ENCODE measurements at places on chromosomes 2 and 18.

DNA sequence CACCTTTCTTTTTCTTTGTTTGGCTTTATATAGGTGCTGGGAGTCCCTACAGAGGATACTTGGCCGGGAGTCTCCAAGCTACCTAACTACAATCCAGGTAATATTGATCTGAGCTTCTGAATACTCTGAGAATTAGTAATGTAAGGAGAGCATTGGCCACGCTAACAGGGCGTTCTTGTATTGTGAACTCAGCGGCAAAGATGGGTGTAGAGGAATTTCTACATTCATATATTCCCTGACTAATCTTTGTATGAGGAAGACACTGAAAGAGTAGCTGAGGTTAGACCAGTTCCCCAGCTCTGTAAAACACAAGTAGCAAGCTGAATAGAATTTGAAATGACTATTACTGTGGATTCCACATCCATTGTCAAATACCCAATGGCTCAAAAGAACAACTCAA is 48.5 kb downstream of the CDK15 start:
- DNase-seq, result no peak

DNA sequence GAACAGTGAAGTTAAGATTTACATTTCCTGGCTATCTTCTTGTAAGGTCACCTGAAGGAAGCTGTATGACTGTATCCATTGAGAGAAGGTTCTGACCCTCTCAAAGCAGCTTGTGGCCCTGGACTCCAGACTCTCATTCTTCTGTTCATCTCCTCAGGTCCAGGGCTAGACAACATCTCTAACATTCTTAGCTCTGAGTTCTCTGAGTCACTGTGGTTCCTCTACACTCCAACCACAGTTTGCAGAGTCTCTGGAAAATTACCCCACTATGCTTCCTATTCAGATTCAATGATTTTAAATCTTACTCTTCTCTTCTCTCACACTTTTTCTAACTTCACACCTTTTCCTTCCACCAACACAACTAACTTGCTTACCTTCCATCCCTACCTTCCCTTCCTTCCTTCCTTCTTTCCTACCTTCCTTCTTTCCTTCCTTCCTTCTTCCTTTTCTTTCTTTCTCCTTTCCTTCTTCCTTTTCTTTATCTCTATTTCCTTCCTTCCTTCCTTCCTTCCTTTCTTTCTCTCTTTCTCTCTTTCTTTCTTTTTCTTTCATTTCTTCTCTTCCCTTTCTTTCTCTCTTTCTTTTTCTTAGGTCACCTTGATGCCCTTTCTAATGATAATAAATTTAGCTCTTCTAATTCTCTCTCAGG is 824.3 kb upstream of the ZEB2 start:
- no peak for DNase-seq

DNA sequence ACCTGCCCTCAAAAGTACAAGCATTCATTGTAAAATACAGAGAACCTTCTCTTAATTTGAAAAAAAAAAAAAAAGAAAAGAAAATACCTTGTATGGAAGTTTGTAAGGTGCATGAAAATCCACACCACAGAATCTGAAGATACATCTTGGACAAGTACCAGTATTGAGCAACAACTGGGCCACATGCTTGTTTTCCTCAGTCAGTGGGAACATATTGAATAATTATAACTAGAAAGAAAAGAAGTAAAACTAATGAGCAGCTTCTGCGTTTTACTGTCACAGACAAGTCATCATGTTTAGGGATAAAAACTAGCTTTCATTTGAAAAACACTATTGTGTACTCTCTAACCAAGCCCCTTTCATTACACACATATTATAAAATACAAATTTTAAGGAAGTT is 5.8 kb upstream of the PEX13 start:
- DNase-seq, result no peak

GRCh38 chr2:229884775-229885699 is 36.8 kb downstream of the TRIP12 start:
- DNase-seq, result no peak

- no peak for DNase-seq
Observed at GRCh38 chr2:76448956-76449355, 738.2 kb upstream of the GCFC2 start.

DNA sequence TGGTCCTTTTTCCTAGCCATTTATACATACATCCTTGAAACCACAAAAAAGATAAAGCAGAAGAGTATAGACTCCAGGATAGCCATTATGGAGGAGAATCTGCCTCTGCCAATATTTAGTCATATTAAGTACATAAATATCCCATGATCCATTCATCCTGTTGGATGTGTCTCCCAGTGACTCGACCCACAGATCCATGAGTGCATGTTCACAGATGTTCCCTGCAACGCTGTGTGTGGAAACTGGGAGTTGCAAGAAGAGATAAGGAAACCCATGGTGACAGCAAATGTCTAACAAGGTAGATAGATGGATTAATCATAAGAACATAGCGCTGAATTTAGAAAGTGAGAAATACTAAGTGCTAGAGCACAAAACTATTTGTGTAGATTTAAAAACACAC is 34.5 kb downstream of the STK39 start:
- no peak for DNase-seq

- no peak for DNase-seq
Observed at GRCh38 chr2:58645017-58645416, 403.9 kb upstream of the FANCL start.

DNA sequence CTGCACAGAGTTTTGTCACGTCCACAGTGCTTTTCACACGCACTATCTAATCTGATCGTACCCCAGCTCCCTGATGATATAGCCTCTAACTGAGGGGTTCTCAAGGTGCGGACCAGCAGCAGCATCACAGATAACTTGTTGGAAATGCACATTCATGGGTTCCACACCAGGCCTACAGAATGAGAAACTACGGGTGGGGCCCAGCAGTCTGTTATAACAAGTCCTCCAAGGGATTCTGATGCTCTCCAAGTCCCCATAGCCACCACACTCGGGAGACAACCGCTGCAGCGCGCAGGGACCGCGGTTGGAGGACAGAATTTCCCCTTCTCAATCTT is 745 bp upstream of the BZW1 start:
- DNase-seq, result no peak

- DNase-seq, result no peak
Observed at GRCh38 chr18:49151482-49151881, 200.7 kb upstream of the SMAD7 start.

- DNase-seq, result peak; percentile 56
Observed at GRCh38 chr2:37156857-37157714, at the start of gene EIF2AK2. EIF2AK2 (minus strand) TSS chr2:37156980; CDS start chr2:37147806, 9,174 bp downstream.

- DNase-seq, result no peak
Observed at GRCh38 chr2:56292951-56293350, 109.2 kb downstream of the CCDC85A start.

DNA sequence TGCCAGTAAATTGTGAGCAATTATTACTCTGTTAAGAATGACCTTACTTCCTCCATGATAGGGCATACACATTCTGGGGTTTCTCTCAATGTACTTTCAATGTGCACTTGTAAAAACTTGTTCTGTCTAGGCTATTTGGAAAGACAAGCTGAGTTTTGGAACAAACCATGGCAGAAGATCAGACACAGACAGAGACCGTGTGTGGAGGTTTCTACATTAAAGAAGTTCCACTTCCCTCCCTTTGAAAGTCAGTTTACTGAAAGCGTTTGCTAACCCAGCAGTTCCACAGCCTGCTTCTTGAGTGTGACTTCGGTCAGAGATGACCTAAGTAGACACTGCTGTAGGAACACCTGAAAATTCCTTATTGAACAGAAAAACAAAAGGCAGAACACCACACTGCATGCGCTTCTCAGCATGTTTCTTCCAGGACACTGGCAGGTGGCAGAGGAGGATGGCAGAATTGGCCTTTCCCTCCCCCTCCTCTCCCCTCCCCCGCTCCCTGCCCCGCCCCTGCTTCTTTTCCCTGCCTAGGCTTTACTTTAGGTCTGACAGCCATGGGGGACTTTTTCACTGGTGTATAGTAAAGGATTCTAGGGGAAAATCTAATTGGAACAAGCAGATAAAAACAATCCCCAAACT is 109.8 kb downstream of the NOL10 start:
- DNase-seq, result no peak

- DNase-seq, result no peak
Observed at GRCh38 chr2:164558450-164558849, 62.8 kb downstream of the GRB14 start.

DNA sequence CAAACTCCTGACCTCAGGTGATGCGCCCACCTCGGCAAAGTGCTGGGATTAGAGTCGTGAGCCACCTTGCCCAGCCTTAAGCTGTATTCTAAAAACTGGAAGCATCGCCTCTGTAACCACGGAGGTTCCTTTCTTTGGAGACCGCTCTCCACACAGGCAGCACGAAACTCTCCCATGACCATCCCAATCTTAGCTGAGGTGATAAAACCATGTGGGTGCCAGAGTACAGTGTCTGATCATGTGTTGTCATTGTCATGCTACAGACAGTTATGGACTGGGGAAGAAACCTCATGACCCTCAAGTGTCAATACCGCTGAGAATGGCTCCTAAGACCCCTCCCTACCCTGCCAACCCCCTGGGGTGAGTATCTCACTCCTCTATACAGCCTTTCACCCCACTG is 41.4 kb upstream of the EPG5 start:
- no peak for DNase-seq

- DNase-seq, result no peak
Observed at GRCh38 chr18:74790451-74790850, 192.8 kb downstream of the ZNF407 start.

- DNase-seq, result peak; percentile 82
Observed at GRCh38 chr2:231222318-231223000, 24.0 kb downstream of the ARMC9 start.

DNA sequence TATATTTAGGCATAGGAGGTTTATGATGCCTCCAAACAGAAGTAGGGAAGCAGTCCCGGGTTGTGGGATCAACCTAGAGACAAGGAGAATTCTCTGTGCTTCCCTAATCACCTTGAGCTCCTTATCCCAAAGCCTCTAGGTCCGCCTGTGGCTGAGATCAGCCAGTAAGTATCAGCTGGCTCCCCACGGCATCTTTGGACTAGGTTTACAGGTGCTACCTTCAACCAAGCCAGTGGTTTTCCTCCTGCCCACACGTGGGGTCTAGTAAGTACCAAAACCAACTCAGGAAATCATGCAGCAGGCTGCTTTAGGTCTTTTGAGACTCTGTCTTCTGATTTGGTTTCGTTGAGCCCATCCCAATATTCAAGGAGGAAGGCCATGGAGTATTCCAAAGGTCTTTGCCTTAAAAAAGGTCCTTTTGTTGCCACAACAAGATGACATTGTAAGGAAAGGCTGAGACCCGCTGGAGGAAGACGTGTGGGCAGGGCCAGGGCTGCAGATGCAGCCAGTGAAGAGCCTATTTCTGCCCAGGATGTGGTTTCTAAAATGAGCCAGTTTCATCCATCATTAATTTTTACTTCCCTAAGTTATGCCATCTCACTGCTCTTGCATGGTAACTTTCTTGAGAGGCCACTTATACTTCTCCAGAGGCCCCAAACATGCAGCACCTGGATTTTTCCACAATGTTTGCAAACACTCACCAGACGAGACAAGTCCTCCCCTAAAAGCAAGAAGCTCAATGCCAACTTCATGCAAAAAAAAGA is 248.7 kb downstream of the RNF152 start:
- no peak for DNase-seq

DNA sequence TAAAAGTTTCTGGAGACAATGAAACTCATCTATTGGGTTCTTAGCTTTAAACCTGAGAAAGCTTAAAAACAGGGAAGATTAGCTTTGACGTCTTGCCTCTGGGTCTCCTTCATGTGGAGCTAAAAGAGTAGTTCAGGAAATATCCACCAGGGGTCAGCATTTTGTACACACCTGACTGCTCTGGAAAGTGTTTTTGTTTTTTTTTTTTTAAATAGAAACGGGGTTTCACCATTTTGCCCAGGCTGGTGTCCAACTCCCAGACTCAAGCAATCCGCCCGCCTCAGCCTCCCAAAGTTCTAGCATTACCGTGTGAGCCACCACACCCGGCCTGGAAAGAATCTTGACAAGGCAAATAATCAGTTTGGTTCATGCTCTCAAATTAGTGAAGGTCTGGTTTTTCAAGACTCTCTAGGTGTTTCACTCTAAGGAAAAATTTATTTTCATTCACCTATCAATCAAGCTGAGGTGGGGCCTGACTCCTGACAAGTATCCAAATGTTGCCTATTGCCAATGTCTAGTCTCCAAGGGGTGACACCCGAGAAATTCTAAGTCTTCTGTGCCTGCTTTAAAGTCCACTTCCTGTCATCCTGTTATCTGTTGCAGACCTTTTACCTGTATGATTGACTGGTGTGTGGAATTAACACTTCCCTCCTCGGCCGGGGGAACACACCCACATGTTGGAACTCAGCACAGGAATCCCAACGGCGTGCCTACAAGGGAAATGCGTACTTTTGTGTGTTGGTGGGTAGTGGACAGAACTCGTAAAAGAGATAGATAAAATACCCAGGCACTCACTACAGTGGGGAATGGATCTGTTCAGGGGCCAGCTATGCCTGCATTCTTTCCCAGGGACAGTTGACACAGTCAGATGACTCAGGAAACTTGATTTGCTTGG is 11.3 kb downstream of the IL1RN start:
- peak; percentile 32 for DNase-seq

GRCh38 chr2:189569295-189569910 is 11.2 kb downstream of the SLC40A1 start:
- no peak for DNase-seq

- DNase-seq, result no peak
Observed at GRCh38 chr2:237617587-237617982, 9.8 kb upstream of the LRRFIP1 start.
